Activated T-cell treated with anti-CD3 and anti-CD28 coated beads, Interleukin-2, amount 50 U/mL, for 24 hours (primary cell): ENCODE measurements at places on chromosomes 7 and 10.

- no peak for DNase-seq
These were observed 62.8 kb downstream of the CXCL12 start for GRCh38 chr10:44322137-44322536.

DNA sequence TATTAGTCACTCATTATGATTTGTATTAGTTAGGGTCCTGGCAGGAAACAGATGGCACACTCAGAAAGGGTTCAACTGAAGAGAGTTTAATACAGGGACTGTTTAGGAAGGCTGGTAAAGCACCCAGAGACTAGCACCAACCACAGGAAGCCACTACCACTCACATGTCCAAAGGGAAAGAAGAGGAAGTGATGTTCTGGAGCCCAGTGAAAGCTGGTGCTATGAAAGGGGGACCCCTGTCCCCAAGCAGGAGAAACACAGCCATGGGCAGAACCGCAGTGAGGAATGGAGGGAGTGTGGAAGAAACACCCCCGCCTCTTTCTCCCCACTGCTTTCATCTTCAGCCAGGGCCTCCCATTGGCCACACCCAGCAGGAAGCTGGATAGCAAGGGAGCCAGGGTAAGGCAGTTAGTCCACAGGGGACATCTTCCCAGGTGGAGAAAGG, 3.2 kb upstream of the VSIR start:
- DNase-seq = no peak

- DNase-seq = no peak
These were observed 960.7 kb upstream of the CELF2 start for GRCh38 chr10:10056961-10057360.

GRCh38 chr7:36788825-36789470, 64.7 kb upstream of the AOAH start:
- DNase-seq = no peak

GRCh38 chr10:123266971-123267370, 112.8 kb downstream of the BUB3 start:
- DNase-seq = no peak

GRCh38 chr10:8404721-8405120, 350.2 kb downstream of the GATA3 start:
- no peak for DNase-seq

DNA sequence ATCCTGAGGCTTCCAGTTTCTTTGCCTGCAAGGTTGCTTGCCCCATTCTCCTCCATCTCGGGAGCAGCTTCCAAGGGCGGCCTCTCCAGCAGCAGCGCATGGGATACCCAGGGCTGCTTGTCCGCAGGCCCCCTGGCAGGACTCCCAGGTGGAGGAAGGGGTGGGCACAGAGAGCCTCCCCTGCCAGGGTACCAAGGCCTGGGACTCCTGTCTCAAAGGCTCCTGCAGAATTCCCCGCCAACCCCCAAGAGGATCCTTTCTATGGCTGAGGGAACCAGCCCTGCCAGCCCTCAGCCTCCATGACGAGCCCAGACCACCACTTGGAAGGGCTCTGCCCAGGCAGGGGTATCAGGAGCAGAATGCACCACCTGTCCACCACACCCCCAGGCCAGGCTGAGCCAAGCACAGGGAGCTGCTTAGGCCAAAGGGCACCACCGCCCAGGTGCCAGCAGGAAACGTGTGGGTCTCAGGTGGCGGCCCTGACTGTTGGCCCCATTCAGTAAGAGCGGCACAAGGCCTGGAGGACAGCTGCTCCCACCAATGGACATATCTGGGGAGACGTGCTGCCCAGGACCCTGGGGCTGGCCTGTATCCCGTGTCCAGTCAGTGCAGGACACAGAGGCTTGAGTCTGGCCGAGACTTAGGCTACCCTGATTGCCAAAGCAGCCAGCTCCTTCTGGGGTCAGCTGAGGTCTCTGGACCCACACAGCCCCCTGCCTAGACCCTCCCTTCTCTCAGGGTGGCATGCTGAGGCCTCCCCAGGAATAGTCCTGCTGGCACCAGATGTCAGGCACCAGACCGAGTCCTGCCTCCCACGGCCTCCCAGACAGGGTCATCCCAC, 33.8 kb upstream of the INPP5A start:
- DNase-seq = no peak

DNA sequence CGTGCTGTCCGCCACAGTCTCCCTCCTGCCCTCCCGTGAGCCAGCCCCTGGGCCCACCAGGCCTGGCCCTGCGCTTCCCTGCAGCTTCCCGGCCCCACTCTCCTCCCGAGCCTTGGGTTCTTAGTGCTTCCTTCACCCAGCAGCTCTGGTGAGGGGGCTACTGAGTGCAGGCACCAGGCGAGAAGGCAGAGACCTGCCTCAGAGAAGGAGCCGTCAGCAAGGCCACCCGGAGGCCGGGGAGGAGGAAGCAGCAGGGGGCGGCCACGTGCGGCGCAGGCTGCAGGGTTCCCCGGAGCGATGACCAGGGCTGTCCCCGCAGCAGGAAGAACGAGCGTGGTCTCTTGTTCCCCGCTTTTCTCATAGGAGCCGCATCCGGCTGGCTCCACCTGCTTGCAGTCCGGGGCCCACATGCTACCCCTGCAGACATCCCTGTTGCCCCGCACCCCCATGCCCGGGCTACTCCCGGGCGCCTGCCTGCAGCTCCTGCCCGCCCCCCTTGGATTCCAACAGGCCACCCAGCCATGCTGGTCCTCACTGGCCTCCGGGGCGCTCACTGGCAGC, 20.5 kb downstream of the YKT6 start:
- DNase-seq = no peak

- no peak for DNase-seq
These were observed 23.5 kb upstream of the UCMA start for GRCh38 chr10:13257621-13258140.

GRCh38 chr10:114271779-114272167, 32.7 kb downstream of the VWA2 start:
- DNase-seq = no peak
